Cortex of kidney (tissue), 1 donor: ENCODE measurements at places on chromosomes 1 and 21.

DNA sequence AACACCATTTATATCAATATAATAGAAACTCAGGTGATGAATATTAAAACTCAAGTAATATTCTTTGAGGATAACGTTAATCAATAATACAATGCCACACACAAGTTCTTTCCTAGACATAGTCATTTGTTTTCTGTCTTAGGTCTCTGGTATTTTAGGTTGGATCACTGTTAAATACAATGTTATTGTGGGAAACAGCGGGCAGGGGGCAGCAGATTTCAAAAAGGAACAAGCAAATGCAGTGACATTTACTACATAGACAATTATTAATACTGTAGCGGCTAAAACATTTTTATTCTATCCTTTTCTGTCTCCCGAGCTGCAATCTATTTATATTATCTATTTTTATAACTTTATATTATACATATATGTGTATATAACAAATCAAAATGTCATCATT is 186.4 kb upstream of the ZNHIT6 start:
- no peak for DNase-seq

DNA sequence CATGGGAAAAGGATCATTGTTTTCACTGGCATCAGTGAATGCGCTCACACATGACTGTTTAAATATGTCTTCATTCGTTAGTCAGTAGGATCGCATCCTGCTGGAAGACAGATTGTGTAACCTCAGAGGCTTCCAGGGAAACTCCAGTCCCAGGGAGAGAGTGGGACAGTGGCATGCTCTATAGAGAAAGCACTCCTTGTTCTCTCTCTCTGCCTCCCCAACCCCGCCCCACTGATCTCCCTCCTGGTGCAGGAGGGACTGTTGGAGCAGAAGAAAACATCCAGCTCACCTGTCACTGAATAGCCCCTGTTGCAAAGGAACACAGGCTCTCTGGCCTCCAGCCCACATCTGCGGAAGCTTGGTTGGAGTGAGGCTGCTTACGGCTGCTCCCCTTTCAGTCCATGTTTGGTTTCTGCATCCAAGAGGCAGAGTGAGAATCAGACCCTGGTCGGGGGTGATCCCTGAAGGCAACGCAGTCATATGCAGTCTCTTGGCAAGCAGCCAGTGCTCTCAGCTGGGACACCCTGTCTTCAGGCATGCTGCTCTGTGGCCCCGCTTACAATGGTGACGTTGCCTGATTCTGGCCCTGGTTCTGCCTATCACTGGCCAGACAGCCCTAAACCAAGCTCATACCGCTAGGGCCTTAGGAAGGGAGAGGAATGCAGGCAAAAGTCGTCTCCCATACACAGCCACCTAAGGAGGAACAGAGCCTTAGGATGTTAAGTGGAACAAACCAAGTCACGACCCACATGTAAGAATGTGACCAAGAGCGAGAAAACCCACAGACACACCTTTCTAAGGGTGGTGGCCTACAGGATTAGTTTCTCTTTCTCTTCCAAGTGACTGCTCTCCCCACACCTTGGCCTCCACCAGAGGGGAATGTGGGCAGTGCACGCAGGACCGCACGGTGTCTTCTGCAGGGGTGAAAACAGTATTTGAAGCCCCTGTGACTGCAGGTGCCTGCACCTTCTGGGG is 39.7 kb downstream of the BACE2 start:
- no peak for DNase-seq

DNA sequence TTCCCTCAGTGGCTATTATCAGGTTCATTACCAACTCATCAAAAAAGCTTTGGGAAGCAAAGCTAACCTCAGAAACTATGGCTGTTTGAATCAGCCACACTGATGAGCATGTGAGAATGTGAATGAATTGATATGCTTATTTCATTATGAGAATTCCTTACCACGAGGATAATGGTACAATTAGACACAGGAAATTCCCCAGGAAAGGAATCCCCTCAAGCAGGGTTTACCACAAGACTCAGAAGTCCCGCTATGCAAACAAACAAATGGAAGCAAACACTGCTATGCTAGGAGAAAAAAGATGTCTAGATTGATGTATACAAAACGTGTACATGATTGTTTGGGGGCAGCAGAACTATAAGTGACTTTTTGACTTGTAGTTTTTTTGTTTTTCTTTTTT is 205.0 kb downstream of the HMCN1 start:
- no peak for DNase-seq

GRCh38 chr1:103170609-103171008 is 62.3 kb upstream of the COL11A1 start:
- no peak for DNase-seq

DNA sequence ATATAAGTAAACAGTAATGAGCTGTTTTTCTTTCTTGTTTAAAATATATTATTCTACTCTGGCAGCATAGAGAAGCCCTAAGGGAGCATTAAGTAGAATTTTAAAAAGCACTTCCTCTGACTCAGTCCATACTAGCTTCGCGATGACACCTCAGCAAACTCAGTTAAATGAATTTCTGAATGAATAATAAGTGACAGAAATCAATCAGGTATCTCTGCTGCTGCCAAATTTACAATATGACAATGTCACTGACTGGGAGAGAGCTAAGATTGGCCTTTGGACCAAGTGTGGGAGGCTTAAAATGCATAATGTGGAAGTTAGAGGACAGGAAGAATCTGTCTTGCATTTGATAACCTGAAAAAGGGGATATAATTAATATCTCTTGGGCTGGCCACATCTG is 296.1 kb downstream of the HHIPL2 start:
- DNase-seq: no peak

DNA sequence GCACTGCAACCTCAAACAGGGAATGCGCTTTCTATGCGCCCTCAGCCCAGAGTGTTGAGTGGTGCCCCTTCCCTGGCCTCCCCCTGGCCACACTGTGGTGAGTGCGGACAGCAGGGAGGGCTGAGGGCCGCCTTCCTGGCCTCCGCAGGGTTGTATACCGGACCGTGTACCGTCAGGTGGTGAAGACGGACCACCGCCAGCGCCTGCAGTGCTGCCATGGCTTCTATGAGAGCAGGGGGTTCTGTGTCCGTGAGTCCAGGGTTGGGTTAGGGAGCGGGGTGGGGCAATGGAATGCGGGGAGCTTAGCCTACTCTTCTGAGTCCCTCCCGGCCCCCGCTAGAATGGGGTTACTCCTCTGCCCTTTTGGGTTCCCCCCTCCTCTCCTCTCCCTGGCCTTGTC is 11.7 kb downstream of the PEAR1 start:
- no peak for DNase-seq

DNA sequence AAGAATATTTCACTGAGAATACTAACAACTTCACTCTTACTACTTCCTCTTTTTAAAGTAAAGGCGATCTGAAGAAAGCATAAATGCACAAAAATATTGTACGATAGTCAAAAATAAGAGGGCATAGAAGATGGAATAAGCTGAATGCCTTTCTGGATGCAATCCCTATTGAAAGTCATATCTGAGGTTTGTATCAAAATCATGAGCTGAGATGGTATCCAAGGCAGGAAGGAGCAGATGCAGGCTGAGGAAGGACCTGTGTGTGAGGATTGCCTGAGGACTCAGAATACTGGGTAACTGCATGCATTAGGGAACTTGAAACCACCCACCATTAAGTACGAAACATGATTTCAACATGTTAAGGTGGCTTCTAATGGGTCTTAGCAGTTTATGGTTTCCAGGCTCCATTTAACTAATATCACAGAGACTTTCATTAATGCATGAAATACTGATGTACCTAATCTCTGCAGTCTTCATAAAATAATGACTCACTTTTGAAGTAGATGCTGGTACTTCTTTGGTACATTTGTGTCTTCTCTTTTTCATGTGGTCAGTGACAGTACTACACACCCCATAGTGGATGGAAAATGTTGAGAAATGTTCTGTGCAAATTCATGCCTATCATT is 29.6 kb upstream of the RGS1 start:
- no peak for DNase-seq

GRCh38 chr1:16442265-16442664 is 1.7 kb downstream of the NECAP2 start:
- no peak for DNase-seq

- no peak for DNase-seq
These were observed 15.2 kb upstream of the GPR153 start for GRCh38 chr1:6275826-6276782.

DNA sequence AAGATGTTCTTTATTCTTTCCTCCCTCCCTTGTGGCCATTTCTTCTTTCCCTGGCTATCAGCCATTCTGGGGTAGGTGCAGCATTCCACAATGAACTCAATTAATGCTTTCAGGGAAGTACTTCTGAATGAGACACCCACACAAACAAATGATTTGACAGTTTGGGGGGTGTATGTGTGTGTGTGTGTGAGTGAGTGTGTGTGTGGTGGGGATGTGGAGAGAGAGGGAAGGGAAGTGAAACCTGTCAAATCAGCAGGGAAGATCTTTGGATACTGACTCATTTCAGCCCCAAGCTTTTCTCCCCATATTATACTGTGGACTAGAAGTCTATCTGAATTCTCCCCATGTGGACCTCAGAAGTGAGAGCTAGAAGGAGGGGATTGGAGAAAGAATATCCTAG is 154.9 kb upstream of the CD34 start:
- DNase-seq: no peak

DNA sequence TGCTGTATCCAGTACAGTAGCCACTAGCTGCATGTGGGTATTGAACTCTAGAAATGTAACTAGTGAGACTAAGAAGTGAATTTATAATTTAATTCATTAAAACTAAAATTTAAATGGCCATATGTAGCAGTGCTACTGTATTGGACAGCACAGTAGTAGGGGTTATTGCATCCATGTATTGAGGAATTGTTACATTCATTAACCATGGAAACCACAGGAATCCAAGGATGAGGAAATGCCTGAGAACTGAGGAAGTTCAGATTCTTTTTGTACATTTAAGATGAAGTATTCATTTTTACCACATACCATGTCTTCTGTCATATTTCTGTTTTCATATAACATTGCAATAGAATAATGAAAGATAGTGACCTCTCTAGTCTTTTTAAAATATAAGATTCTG is 2.6 kb downstream of the MTF2 start:
- no peak for DNase-seq

DNA sequence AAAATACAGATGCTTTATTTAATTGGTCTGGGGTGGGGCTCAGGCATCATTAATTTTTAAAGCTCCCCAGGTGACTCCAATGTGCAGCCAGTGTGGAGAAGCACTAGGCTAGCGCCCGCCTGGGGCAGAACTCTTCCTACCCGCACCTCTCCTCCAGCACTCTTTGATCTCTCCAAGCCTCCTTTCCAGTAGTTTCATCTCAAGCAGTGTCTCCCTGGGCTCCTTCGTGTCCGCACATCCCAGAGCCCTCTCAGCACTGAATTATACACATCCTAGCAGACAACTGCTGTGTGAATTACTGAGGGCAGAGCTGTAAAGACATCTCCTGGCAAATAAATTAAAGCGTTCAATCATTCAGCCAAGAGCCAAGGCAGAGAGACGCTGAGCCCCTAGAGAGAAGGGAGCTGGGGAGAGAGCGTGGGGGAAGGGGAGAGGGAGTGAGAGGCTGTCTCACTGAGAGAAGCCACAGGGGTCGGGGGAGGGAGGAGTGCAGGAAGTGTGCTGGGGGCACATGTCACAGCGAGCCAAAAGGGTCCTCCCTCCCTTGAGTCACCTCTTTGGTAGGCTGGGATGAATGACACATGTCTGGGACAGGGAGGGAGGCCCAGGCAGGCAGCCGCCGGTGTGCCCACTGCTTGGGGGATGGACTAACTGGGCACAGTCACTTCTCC is 21.0 kb upstream of the PARP1 start:
- DNase-seq: no peak

DNA sequence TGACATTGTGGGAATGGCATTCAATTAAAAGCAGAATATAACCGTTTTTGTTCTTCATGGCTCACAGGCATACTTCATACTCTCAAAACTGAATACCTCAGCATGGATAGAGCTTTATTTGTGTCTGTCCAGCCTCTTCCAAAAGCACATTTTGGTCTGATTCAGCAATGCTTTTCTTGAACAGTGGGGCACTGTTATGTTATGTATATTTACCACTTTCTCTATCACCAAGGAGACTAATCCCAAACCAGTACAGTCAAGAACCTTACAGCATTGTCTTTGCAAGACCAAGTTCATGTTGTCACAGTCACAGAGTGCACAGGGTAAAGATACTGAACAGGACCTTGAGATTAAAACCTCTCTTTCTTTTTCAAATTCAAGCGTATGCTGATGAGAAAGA is 582.8 kb downstream of the PTBP2 start:
- DNase-seq: no peak

DNA sequence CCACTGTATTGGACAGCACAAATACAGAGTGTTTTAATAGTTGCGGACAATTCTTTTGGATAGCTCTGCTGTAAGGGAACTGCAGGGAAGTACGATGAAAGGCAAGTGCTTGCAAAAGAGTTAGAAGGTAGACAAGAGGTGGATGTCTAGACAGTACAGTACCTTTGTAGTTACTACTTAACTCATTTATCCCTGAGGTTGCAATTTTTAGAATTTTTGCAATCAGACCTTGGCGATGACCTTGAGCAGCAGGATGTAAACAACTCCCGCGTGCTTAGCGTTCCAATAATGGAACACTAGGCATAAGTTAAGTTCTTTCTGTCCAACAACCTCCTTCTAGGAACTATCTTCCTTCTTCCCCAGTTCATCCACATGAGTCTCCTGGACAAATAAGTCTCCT is 1.9 kb upstream of the SYT14 start:
- no peak for DNase-seq

GRCh38 chr21:44557491-44558328 is 885 bp downstream of the KRTAP10-3 start:
- DNase-seq: no peak

GRCh38 chr1:27772036-27772931 is 735 bp upstream of the STX12 start:
- no peak for DNase-seq

DNA sequence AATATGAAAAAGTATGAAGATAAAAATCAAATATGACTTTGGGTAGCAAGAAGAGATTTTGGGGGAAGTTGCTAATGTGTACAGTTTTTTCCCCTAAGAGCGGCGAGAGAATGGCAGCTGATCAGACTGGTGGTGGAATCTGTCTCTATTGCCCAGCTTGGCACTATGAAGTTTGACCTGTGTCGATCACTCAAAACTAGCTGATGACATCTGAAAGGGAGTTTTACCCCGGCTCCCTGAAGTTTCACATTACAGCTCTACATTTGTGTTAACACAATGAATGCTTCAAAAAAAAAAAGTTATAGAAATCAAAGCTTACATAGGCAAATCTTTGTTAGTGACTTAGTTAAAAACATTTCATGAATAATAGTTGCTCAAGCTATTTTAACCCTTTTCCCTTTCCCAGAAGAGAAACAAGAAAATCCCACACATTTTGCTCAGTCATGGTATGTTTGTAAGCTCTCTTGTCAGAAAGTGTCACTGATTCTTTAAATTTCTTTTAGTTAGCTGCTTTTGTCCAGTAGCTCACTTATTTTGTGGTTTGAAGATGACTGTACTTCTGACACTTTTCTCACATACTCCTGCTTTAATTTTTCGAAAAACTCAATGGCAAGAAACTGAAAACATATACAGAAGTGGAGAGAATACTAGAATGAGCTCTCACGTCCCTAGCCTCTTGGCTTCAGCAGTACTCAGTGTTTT is 41.3 kb downstream of the DYRK1A start:
- DNase-seq: no peak
